Stimulated activated CD8-positive, alpha-beta memory T cell treated with anti-CD3 and anti-CD28 coated beads, Interleukin-7, amount 100 ng/mL, for 48 hours (primary cell): ENCODE measurements at places on chromosomes 1 and 21.

DNA sequence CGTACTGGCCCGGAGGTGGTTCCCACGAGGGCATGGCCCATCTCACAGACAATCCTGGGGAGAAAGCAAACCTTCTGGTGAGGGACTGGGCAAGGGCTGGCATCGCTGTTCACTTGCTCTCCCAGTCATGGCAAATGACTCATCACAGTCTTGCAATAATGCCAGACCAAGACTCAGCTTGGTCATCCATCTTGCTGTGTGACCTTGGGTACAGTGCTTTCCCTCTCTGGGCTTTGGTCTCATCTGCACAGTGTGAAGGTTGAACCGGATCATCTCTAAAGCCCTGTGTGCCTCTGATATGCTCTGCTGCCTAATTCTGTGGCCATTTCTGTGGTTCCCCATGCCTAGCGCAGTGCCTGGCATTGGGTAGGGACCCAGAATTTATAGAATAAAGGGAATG, 143.6 kb upstream of the CD34 start:
- no peak for DNase-seq

DNA sequence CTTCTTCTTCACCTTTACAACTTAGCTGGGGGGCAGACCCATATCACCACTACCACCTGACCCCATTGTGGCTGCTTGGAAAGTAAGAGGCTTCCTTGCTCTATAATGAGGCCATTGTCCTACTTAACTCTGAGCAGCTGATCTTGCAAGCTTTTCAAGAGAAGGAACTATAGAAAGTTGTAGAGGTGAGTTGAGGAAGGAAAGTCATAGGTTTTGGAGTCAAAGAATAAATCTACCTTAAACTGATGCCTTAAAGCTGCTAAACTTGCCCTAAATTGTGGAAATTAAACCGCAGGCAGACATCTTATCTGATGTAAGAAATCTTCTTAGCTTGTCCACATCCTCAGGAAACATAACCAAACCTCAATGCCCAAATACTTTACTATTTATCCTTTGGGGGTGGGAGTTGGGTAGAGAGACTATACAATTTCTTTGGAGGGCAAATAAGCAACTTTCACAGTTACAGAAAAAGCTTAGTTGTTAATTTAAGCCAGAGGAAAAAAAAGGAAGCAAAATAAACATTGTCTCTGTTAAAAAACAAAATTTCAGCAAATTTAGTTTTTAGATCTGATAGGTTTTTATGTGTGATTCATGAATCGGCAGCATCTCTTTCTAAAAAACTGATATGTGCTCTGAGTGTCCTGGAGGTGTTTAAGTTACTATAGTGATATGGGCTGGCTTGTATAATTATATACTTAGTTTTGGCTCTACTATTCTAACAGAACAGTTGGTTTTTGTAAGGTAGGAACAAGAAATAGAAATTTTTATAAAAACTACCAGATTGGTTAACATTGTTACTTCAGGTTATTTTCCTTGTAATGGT, 4.7 kb downstream of the IL23R start:
- no peak for DNase-seq

DNA sequence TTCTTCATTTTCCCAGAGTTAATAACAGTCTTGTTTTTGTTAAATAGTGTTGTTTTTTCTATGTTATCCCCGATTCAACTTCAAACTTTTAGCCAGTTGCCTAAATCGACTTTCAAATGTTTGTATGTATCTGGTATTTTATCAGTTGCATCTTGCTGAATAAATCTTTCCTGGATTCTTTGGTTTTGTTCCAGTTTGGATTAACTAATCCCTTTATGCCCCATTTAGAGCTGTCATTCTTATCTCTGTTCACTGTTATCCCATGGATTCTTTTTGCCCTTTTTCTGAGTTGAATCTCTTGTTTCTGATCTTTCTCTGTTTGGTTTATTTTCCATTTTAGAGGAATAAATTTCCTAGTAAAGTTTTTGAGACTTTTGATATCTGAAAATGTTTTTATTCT, 31.1 kb upstream of the PTCH2 start:
- no peak for DNase-seq

GRCh38 chr1:31714442-31715086, 10.7 kb upstream of the COL16A1 start:
- DNase-seq = no peak

DNA sequence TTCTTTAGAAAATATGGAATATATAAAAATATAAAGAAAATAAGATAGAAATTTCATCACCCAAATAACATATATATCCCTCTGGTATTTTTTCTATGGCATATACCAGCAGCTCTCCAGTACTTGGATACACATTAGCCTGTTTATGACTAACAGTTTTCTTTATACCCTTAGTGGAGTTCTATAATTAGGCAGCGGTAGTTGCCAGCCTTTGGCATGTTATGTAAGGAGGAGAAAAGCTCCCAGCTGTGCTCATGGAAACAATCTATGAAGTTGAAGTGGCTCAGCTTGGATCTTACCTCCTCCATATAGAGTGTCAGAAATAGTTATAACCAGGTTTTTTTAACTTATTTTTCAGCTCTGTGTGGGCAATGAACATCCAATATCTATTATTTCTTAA, 1636.8 kb downstream of the AMY1C start:
- DNase-seq = no peak

- DNase-seq = no peak
Observed at GRCh38 chr1:52294580-52294979, 71.4 kb downstream of the CC2D1B start.

DNA sequence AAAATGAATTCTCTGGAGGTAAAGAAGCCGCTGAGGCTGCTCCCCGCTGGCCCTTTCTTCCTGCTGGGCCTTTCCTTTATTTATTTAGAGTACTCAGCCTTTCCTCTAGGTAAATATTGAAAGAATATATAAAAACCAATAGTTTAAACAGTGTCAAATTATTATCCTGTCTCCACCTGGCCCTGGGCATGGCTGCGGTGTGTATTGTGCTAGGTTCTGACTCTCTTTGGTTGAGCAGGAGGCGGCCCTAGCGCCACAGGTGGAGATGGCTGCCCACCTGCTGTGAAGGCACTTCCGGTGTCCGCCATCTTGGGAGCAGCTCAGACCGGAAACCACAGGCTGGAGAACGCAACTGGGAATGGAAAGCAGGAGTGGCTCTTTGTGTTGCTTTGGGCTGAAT, 29.0 kb upstream of the CLDN14 start:
- DNase-seq = no peak

- DNase-seq = no peak
Observed at GRCh38 chr1:22868331-22868730, 104.3 kb downstream of the LACTBL1 start.

GRCh38 chr21:26443867-26444266, 129.2 kb downstream of the CYYR1 start:
- DNase-seq = no peak

DNA sequence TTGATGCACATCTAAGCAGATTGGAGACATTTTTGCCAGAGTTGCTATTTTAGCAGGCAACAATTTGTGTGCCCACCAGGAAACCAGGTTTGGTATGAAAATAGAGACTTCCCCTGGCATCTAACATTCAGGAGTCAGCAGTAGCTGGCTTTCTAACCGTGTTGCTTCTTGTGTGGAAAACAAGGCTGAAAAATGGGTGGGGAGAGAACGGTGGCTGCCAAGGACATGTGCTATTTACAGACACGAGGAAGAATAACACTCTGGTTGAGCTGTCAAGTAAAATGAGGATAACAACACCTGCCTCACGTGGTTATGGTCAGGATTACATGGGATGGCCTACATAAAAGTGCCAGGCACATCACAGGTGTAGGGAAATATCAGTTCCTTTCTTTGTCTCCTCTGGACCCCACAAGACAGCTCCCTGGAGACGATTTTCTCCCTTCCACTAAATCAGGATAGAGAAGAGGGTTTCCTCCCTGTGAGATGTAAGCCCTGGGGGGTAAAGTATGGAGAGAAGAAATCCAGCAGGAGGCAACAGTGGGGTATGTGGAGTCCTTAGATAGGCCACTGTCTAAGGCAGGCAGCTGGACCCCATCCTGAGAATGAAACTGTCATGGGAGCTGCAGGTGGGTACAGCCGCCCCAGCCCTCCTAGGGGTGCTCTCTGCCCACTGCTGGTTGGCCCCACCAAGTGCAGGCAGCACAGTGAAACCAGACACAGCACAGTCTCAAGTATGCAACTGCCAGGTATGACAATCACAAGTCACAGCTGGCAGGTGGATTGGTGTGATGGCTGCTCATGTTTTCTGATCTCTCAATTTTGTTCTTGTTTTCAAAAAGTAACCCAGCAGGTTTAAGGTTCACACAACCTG, 80.3 kb downstream of the TENT5C start:
- DNase-seq = no peak

- DNase-seq = no peak
Observed at GRCh38 chr1:10781137-10781536, 15.3 kb downstream of the CASZ1 start.

GRCh38 chr1:224724566-224724965, 108.4 kb downstream of the CNIH3 start:
- DNase-seq = no peak

GRCh38 chr1:17618558-17619247, 79.2 kb downstream of the ARHGEF10L start:
- DNase-seq = no peak

GRCh38 chr1:10724948-10725847, 71.2 kb downstream of the CASZ1 start:
- no peak for DNase-seq

DNA sequence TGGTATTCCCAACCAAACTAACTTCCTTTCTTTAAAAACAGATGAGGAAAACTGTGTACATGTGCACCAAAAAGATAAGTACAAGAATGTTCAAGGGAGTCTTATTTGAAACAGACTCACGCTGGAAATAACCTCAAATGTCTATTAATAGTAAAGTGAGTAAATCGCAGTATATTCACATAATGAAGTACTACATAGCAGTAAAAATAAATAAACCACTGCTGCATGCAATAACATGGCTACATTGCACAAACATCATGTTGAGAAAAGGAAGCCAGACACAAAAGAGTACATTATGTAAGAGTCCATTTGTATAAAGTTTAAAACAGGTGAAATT, 5.2 kb upstream of the DENND2D start:
- no peak for DNase-seq

DNA sequence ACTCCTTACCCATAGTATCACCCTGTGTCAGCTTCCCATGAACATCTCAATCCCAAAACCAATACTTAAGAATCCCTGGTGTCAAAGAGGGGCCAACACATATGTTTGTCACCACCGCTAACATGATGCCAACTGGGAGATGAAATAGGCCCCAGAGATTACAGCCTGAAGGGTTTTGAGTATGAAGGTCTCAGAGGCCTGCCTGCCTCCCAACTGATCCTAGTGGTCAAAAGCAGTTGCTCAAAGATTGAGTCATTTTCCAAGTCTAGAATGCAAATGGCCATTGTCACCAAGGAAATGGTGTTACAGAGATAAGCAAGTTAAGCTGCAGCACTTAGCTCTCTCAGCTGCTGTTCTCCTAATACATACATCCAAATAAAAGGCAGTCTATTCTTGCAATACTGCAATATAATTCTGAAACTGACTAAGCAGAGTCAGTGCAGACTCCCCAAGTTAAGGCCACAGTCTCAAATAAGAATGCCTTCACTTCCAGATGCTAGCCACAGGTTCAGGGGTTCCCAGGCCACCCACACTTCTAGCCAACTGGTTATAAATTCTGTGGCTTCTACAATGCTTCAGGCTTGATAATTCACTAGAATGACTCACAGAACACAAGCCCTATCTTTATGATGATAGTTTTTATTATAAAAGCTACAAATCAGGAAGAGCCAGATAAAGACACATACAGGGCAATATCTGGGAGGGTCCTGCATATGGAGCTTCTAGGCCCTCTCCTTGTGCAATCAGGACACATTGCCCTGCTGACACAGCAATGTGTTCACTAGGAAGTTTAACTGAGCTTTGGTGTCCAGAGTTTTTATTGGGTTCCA, 18.7 kb downstream of the DUSP10 start:
- no peak for DNase-seq

- DNase-seq = no peak
Observed at GRCh38 chr21:17730782-17731181, 88.4 kb downstream of the C21orf91 start.

DNA sequence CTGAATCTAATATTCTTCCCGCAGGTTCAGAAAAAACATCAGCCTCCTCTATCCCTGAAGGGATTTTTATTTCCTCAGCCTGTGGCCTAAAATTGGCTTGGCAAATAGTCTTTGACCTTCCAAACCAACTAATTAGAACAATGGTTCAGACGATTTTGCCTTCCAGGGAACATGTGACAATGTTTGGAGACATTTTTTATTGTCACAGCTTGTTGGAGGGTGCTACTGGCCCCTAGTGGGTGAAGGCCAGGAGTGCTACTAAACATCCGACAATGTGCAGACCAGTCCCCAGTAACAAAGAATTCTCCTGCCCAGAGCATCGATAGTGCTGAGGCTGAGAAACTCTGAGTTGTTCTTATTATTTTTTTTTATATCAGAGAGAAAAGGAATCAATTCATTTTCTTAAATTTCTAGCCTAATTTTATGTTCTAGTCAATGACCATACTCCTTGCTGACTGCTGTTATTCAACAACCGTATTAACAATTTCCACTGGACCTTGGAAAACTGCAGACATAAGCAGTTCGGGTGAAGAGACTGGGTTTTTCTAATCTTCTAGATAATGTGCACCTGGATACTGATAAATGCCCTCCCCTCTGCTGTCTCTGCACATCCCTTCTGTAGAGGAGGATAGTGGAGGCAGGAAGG, 280.7 kb downstream of the LMX1A start:
- no peak for DNase-seq

- no peak for DNase-seq
Observed at GRCh38 chr1:62281922-62282555, 37.2 kb downstream of the KANK4 start.

DNA sequence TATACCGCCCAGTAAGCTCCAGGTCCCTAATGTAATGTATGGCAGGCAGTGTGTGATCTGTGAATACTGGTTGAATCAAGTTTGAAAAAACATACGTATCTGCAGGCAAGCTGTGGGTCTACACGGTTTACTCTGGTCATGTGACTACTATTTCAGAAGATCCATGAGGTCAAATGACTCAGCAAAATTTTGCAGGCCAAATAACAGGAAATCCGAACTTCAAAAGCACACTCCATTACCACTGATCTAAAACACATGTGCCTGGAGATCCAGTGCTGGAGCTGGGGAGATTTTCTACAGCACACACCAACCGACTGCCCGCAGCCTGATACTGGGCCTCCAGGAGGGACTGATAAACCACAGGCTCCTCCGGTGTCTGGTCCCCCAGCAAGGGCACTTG, 64.5 kb upstream of the SLC44A3 start:
- no peak for DNase-seq

DNA sequence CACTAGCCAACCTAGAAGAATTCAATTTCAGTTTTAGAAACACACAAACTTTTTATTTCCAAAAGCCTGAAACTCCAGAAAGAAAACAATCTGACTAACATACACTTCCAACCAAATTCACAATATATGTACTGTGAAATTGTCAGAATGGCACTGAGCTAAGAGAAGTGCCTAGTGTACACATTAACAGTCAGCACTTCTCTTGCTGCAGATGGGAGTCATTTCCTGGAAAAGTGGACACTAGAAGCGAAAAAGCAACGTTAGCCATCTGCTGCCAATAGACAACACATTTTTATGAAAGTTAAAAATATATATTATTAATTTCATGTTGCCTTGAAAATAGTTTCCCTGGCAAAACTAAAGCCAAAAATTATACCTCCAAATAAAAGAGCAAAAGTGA, 66.1 kb downstream of the EPS15 start:
- DNase-seq = no peak
